ENCODE measurements at places on chromosomes 1 and 21.

- H3K36me3 ChIP-seq, result no peaks in the 10 kb centered on the region
- H3K27ac ChIP-seq, result no peak overlapping the region
- no peak overlapping the region for H3K4me3 ChIP-seq
- no peaks in the 10 kb centered on the region for H3K27me3 ChIP-seq
- H3K4me1 ChIP-seq, result no peaks in the 10 kb centered on the region
Measured at GRCh38 chr1:221704306-221704705, 37.6 kb downstream of the DUSP10 start.

DNA sequence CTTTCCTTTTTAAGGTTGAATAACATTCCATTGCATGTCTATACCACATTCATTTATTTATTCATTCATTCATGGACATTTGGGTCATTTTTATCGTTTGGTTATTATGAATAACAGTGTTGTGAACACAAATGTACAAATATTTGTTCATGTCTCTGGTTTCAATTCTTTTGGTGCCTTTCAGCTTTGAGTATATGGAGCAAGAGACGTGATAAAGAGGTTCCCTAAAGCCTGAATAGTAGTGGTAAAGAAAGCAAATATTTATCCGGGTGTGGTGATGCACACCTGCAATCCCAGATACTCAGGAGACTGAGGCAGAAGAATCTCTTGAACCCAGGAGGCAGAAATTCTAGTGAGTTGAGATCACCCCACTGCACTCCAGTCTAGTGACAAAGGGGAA, 5.3 kb upstream of the RLF start:
- H3K27me3 ChIP-seq, result no peaks in the 10 kb centered on the region
- H3K27ac ChIP-seq, result no peak overlapping the region
- H3K4me1 ChIP-seq, result peaks cover 7% of the 10 kb centered on the region
- H3K4me3 ChIP-seq, result no peak overlapping the region

DNA sequence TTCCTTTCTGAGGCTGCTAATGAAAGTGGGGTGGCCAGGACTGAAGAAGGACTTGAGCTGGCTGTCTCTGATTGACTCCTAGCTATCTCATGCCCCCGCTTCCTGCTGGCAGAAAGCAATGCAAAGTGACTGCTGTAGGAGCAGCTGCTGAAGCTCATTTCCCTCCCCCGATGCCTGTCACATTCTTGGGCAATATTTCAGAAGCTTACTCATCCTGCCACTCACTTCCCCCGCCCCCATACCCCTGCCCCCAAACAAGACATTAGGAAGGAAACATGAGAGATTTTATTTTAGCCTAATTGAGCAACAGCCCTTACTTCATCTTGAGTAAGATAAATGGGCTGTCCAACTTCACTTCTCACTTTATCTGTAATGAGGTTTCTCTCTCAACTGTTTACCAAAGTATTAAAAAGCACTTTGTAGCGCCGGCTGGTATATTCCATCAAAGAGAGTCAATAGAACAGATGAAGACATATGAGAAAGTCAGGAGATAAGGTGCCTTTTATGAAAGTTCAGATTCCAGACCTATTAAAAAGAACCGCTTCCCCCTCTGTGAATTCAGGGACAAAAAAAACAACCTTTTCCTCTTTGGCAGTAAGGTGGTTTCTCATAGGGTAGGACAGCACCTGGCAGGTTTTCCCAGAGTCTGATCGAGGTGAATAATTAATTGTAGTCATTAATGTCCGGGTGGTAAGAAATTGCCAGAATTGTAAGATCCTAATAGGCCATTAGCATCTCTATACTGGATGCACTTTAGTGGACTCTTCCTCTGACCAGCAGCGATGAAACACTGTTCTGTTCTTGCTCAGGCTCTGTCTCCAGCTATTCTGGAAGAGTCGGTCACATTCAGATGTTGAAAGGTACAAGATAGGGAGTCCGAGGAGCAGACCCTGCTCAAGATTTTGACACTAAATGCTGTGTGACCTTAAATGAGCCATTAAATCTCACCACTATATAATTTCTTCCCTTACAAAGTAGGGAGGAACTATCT, 70.2 kb downstream of the SH3GLB1 start:
- no peaks in the 10 kb centered on the region for H3K27me3 ChIP-seq
- H3K27ac ChIP-seq, result peak overlapping the region; percentile 10
- H3K36me3 ChIP-seq, result no peaks in the 10 kb centered on the region

DNA sequence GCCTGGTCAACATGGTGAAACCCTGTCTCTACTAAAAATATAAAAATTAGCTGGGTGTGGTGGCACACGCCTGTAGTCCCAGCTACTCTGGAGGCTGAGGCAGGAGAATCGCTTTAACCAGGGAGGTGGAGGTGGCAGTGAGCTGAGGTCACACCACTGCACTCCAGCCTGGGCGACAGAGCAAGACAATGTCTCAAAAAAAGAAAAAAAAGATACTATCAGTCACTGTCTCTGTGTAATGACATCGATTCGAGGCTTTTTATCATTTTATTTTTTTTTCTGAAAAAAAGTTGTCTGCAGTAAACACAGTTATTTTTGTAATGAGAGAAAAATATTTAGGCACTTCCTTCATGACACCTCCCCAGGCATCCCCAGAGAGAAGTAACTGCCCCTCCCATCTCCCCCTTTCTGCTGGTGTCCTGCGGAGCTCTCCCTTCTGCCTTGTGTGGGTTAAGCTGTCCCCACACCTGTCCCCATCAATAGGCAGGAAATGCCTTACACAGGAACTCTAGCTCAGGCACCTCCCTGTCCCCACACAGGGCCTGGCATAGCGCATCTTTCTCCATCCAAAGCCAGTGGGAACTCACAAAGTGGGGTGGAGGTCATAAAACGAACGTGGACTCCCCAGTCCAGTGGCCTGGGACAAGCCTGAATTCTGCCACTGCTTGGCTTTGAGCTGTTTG, 132.0 kb downstream of the SYF2 start:
- H3K4me1 ChIP-seq, result no peaks in the 10 kb centered on the region
- no peak overlapping the region for H3K27ac ChIP-seq
- no peaks in the 10 kb centered on the region for H3K27me3 ChIP-seq
- no peaks in the 10 kb centered on the region for H3K36me3 ChIP-seq
- H3K4me3 ChIP-seq, result no peak overlapping the region

DNA sequence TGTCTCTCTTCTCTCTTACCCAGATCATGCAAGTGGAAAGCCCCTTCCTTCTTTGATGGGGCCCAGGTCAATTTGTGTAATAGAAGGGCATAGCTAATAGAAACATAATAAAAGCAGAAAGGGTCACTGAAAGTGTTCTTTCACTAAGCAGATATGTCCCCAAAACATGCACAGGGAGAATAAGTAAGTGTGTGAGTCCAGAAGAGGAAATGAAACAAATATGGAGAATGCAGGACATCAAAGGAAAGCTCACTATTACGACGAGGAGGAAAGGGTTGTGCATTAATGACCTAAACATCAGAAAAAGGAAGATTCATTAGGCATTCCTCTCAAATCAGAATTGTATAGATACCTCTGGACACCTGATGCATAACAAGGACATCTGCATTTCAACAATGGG, 81.4 kb upstream of the SMYD2 start:
- no peaks in the 10 kb centered on the region for H3K4me1 ChIP-seq
- no peak overlapping the region for H3K27ac ChIP-seq
- H3K27me3 ChIP-seq, result no peaks in the 10 kb centered on the region
- DNase-seq, result no peak

GRCh38 chr1:112818990-112819689, 104.0 kb upstream of the PPM1J start:
- H3K27ac ChIP-seq, result no peak overlapping the region
- H3K4me3 ChIP-seq, result no peak overlapping the region
- no peak for DNase-seq
- no peaks in the 10 kb centered on the region for H3K4me1 ChIP-seq
- H3K36me3 ChIP-seq, result no peaks in the 10 kb centered on the region

GRCh38 chr21:43287111-43287760, 118.4 kb downstream of the CRYAA start:
- no peaks in the 10 kb centered on the region for H3K27me3 ChIP-seq
- no peak overlapping the region for H3K27ac ChIP-seq
- no peak for DNase-seq
- H3K4me1 ChIP-seq, result no peaks in the 10 kb centered on the region
- no peak overlapping the region for H3K4me3 ChIP-seq

- no peak overlapping the region for H3K4me3 ChIP-seq
- no peaks in the 10 kb centered on the region for H3K36me3 ChIP-seq
- no peak for DNase-seq
- H3K4me1 ChIP-seq, result no peaks in the 10 kb centered on the region
Measured at GRCh38 chr21:39842741-39843459, 24.3 kb upstream of the PCP4 start.

- H3K27ac ChIP-seq, result no peak overlapping the region
- no peaks in the 10 kb centered on the region for H3K27me3 ChIP-seq
- peaks cover 56% of the 10 kb centered on the region for H3K4me1 ChIP-seq
- H3K36me3 ChIP-seq, result peaks cover 20% of the 10 kb centered on the region
- DNase-seq, result no peak
- no peak overlapping the region for H3K4me3 ChIP-seq
Measured at GRCh38 chr21:46639489-46640386, 4.3 kb downstream of the PRMT2 start.

DNA sequence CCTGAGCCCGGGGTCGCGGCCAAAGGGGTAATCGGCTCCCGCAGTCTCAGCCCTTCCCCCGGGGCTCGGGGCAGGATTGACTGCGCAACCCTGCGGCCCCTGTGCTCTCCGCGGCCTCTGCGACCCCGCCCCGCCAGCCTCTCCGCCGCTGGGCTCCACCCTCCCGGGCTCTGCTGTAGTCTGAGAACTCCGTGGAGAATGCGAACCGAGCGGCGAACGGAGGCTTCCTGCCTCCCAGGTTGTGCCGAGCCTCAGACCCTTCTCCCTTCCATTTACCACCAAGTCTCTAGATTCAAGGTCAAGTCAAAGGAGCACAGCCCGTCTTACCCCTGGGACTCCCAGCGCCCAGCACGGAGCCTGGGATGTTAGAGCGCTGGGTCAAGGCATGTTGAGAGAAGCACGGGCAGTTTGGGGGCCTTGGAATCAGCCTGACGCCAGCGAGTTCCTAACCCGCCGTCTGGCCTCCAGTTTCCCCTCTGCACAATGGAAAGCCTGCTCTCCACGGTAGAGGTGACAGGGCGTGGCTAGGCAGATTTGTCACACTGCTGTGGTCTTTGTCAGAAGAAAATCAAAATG, 3.0 kb downstream of the ATP2B4 start:
- H3K27me3 ChIP-seq, result no peaks in the 10 kb centered on the region
- no peaks in the 10 kb centered on the region for H3K36me3 ChIP-seq
- peaks cover 19% of the 10 kb centered on the region for H3K4me1 ChIP-seq
- H3K27ac ChIP-seq, result peak overlapping the region; percentile 89
- H3K4me3 ChIP-seq, result peak overlapping the region; percentile 85
- no peak for DNase-seq

- no peak for DNase-seq
- no peaks in the 10 kb centered on the region for H3K4me1 ChIP-seq
- no peaks in the 10 kb centered on the region for H3K27me3 ChIP-seq
- H3K4me3 ChIP-seq, result no peak overlapping the region
- H3K36me3 ChIP-seq, result no peaks in the 10 kb centered on the region
Measured at GRCh38 chr1:106457368-106457767, 599.1 kb upstream of the PRMT6 start.

DNA sequence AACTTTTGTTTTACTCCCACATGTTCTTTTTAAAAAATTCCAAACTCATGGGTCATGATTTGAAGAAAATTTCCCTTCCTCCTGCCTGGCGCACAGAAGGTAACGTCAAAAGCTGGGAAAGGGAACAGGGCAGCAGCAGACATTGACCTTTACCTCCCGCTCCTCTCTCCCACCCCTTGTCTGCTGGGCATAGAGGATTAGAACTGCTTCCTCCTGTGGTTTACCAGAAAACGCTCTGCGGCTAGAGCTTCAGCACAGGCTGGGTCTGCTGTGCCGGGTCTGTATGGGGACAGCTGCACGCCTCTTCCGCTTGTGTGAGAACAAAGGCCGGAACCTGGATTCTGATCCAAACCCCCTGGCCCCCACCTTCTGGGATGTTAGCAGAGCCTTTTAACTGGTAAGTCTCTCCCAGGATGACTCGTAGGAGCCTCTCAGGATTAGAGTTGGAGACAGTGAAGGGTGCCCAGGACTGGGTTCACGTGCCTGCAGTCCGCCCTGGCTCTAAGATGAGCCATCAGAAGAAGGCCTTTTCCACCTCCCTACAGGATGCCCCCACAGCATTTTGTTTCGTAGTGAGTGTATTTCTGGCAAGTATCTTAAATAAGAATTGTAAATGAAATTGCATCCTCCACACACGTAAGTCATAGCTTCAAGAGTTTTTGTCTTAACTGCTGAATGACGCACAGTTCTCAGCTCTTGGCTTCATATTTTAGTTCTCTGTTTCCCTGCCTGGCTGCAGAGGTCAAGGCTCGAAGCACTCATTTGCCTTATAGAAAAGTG, 5.2 kb downstream of the H6PD start:
- H3K36me3 ChIP-seq, result no peaks in the 10 kb centered on the region
- H3K4me3 ChIP-seq, result peak overlapping the region; percentile 17
- DNase-seq, result no peak
- no peaks in the 10 kb centered on the region for H3K27me3 ChIP-seq
- H3K4me1 ChIP-seq, result peaks cover 62% of the 10 kb centered on the region

- peaks cover 10% of the 10 kb centered on the region for H3K4me1 ChIP-seq
- H3K27ac ChIP-seq, result peak overlapping the region; percentile 67
- no peaks in the 10 kb centered on the region for H3K36me3 ChIP-seq
- DNase-seq, result no peak
- H3K4me3 ChIP-seq, result no peak overlapping the region
Measured at GRCh38 chr1:164794356-164794755, 235.4 kb downstream of the PBX1 start.

DNA sequence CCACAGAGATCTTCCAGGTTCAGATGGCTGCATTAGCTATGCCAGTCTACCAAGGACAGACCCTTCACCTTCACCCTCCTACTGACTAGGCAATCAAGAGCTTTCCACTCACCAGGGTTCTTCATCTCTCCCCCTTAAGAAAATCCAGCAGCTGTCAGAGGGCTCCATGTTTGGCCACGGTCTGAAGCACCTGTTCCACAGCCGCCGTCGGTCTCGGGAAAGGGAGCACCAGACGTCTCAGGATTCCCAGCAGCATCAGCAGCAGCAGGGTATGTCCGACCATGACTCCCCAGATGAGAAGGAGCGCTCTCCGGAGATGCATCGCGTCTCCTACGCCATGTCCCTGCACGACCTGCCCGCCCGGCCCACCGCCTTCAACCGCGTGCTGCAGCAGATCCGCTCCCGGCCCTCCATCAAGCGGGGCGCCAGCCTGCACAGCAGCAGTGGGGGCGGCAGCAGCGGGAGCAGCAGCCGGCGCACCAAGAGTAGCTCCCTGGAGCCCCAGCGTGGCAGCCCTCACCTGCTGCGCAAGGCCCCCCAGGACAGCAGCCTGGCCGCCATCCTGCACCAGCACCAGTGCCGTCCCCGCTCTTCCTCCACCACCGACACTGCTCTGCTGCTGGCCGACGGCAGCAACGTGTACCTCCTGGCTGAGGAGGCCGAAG, 13.8 kb downstream of the TMCC2 start:
- H3K4me3 ChIP-seq, result no peak overlapping the region
- no peaks in the 10 kb centered on the region for H3K27me3 ChIP-seq
- no peak for DNase-seq
- peaks cover 9% of the 10 kb centered on the region for H3K36me3 ChIP-seq
- H3K27ac ChIP-seq, result no peak overlapping the region

Measured in thoracic aorta (tissue), 2 donors.